ENCODE measurements at places on chromosomes 3 and 15.

- no peak for DNase-seq
Measured at GRCh38 chr3:103082501-103082900, 647.7 kb downstream of the ZPLD1 start.

DNA sequence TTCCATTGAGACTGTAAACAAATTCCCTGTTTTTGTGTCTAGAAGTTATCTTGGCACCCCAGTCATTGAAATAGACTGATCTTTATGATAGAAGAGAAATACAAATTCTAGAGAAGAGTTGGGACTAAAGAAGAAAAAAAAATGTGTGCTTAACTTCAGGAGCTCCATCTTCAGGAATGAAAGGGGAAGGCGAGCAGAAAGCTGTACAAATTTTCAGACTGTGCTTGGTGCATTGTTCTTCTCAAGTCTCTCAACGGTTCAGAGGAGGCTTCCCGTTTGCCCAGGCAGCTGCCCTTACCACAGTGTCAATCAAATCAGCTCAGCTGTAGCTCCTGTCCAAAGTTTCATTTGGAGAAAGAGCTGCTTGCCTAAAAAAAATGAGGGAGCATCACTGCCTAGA, 41.7 kb downstream of the OXSM start:
- no peak for DNase-seq

- DNase-seq: peak; percentile 74
Measured at GRCh38 chr3:197501879-197502620, 53.7 kb downstream of the BDH1 start.

DNA sequence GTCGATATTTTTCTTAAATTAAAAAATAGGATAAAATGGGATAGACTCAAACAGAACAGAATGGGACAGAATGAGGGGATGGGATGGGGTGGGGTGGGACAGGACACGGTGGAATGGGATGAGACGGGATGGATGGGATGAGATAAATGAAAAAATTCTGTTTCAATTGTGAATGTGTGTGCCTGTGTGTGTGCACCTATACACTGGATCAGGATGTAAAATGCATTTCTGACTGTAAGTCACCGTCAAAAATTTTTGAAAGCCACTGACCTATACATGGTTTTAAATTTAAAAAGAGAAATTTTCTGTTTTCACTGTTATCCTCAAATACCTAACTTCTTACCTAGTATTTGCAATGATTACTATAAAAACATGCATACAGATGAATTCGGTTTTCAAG, 108.7 kb upstream of the UBE2E2 start:
- no peak for DNase-seq

DNA sequence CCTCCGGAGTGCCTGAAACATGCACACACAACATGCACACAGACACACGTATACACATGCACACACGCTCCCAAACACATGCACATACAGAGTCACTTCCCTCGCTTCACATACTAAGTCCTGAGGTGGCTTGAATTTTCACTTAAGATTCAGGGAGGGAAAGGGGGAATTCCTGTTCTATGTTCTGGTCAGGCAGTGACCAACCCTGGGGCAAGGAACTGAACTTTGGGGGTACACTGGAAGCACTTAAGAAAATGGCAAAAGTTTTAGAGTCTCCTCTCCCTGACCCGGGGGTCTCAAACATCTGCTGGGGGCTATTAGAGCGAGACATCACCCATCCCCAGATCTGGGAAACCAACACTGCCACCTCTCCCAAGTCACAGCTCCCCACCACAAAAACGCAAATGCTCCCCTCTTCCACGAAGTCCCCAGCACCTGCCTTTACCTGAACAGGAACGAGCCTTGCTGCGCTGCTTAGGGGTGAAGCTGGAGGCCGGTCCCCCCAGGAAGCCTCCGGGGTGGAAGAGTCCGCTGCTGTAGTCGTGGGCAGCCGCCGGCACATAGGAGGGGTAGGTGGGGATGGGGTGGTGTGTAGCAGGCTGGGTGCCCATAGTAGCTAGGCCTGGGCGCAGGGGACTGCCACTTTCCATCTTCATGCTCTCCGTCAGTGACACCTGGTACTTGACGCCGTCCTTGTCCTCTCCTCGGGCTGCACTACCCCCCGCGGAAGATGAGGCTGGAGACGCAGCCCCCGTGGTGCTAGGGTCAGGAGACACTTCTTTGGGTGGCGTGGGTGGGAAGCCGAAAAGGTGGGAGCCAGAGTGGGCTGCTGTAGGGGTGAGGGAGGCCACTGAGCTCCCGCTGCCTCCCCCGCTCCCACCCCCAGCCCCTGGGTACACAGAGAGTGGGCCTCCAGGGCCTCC, 7.5 kb downstream of the GATA2 start:
- DNase-seq: no peak

GRCh38 chr3:54957711-54958110, 29.9 kb upstream of the LRTM1 start:
- no peak for DNase-seq

DNA sequence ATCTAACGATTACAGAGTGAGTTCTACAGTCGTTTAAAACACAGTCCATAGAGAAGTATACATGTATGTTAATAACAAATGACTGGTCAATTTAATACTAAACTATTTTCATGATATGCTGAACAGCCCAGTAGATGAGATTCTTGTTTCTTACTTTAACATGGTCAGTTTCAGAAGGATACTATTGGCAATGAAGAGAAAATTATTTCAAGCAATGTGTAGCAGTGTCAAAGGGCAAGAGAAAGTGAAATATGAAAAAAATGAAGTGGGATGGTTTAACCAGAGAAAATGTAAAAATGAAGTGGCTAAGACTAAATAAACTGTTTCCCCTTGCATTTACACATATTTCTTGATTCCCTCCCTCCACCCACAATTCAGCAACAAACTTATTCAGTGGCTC, 192.1 kb upstream of the TTC14 start:
- DNase-seq: no peak

DNA sequence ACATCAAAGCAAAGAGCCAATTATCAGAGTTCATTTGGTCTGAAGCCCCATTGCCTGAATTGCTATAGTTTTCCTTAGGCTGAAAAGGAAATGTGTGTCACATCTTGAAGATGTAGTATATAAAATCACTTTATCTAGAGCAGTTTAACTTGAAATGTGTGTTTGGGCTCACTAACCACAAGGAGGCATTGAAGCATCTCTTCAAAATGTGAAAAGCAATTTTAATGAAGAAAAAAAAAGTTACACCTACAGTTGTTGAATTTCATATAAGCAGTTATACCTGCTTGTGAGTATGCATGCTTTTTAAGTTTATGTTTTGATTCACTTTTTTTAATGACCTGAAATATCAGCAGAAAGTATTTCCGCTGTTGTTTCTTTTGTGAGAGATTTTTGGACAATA, 129.3 kb downstream of the IQCH start:
- no peak for DNase-seq

- no peak for DNase-seq
Measured at GRCh38 chr3:103894162-103894822, 1459.5 kb downstream of the ZPLD1 start.

- no peak for DNase-seq
Measured at GRCh38 chr3:186938716-186939115, 8.4 kb downstream of the ST6GAL1 start.

GRCh38 chr15:99124641-99125040, 19.8 kb downstream of the SYNM start:
- no peak for DNase-seq

- no peak for DNase-seq
Measured at GRCh38 chr3:194279101-194279500, 72.0 kb downstream of the CPN2 start.
